Stimulated activated CD4-positive, alpha-beta T cell treated with anti-CD3 and anti-CD28 coated beads, TNF-alpha, amount 100 ng/mL, for 48 hours (primary cell): ENCODE measurements at places on chromosomes 7 and 10.

DNA sequence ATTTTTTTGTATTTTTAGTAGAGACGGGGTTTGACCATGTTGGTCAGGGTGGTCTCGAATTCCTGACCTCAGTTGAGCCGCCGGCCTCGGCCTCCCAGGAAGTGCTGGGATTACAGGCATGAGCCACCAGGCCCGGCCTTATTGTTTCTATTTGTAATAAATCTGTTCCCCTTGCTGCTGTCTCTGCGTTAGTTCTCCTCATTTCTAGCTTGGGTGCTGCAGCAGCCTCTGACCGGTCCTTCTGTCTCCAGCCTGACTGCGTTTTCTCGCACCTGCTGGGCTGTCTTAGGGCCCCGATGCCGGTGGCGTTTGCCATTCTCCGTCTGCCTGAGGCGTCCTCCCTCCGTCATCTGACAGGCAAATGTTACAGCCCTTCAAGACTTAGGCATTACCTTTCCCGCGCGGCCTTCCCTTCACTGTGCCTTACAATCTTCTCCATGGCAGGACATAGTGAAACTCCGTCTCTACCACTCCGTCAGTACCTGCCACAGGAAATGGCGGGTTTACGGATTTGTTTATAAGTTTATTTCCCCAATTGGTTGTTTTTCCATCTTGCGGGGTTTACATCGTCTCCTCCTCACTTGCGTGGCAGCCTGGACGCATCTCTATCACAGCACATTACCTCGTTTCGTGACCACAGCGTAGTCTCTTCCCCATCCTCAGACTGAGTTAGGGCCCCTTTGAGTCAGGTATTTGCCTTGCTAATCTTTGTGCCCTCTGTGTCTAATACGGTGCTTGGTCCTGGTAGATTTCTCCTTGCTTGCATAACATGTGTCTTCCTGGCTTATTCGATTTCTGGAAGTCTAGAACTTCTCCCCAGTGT is 2.3 kb upstream of the GIMAP8 start:
- no peak for DNase-seq

- no peak for DNase-seq
Observed at GRCh38 chr7:20114468-20114867, 102.7 kb downstream of the MACC1 start.

- no peak for DNase-seq
Observed at GRCh38 chr10:32317795-32318357, 29.1 kb downstream of the EPC1 start.

- no peak for DNase-seq
Observed at GRCh38 chr10:103847909-103848468, 7.4 kb downstream of the SH3PXD2A start.

DNA sequence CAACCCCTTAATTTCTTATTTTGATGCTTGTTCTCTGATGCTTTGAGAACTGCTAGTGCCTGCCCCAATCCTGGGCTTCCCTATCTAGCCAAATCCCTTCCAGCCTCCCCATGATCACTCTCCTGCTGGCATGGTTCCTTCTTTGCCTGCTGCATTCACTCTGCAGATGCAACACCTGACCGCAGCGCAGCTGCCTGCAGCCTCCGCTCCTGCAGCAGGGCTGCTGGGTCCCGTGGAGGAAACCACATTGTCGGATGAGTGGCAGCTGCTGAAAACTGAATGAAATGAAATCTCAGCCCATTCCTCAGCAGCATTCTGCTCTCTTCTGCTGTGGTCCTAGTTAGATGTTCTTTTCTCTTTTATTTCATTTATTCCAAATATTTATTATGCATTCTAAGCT is 320.3 kb downstream of the CCDC3 start:
- DNase-seq: no peak

DNA sequence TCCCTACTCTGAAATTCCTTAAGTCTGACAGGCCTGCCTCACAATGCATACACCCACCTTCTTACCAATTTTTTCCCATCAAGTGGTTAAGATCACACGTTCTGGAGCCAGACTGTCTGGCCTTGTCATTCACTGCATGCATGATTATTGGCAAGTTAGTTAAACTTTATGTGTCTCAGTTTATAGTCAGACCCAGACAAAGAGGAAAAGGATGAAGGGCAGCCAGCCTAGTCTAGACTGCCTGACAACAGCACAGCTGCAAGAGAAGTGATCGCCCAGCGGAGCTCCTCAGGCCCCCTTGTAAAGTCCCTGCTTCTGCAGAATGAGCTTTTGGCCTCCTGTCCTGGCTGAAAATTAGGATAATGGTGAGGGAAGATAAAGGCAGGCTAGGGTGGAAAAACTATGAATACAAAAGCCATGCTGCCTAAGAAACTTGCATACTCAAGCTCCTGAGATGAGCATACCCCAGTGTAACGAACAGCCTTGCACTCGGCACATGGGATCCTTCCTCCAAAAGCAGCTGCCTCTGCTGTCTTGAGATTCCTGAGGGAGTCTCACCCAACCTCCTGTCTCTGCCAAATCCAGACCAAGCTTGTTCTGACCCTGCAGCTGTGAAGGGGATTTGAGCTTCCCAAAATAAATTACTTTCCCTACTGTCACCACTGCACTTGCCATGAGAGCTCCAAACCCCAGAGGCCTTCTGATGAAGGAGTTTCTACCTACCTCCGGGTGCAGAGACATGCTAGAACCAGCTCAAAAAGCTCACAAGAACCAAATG is 26.7 kb upstream of the MRLN start:
- no peak for DNase-seq

GRCh38 chr7:127546313-127546712 is 39.1 kb downstream of the GCC1 start:
- no peak for DNase-seq

DNA sequence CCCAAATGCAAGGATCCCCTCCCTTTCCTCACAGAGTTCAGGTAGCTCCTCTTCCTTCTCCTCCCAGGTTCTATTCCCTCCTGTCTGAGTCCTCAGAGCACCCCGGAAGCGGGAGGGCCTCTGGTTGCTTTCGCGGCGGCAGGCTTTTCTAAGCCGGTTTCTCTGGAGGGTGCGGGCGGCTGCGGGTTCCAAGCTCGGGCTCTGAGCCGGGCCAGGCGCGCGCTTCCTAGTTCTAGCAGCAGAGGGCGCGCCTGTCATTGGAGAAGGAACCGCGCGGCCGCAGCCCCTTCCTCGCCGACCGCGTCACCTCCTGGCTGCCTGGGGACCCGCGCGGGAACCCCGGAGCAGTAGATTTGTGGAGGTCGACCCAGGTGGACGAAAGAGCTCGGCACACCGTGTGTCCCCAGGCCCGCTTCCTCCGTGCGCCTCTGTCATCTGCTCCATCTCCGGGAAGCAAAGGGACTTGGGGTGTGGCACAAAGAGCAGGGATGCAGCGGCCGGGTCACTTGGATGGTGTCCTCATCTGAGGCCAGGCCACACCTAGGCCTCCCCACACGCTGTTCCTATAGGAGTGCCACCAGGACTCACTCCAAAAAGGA is 389.0 kb upstream of the PODXL start:
- no peak for DNase-seq

- no peak for DNase-seq
Observed at GRCh38 chr7:98286093-98286539, 4.6 kb downstream of the BRI3 start.

DNA sequence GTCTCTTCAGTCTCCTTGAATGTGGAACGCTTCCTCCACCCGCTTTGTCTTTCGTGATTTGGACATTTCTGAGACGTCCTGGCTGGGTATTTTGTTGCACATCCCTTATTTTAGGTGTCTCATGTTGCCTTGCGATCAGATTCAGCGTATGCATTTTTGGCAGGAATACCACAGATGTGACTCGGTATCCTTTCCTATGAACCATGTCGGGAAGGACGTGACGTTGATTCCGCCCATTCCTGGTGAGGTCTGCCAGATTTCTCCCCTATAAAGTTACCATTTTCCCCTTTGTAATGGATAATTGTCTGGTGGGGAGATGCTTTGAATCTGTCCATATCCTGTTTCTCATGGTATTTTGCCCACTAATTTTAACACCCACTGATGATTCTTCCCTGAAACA is 49.6 kb downstream of the RBM17 start:
- no peak for DNase-seq

GRCh38 chr7:134900166-134900982 is 85.9 kb upstream of the AGBL3 start:
- DNase-seq: no peak

DNA sequence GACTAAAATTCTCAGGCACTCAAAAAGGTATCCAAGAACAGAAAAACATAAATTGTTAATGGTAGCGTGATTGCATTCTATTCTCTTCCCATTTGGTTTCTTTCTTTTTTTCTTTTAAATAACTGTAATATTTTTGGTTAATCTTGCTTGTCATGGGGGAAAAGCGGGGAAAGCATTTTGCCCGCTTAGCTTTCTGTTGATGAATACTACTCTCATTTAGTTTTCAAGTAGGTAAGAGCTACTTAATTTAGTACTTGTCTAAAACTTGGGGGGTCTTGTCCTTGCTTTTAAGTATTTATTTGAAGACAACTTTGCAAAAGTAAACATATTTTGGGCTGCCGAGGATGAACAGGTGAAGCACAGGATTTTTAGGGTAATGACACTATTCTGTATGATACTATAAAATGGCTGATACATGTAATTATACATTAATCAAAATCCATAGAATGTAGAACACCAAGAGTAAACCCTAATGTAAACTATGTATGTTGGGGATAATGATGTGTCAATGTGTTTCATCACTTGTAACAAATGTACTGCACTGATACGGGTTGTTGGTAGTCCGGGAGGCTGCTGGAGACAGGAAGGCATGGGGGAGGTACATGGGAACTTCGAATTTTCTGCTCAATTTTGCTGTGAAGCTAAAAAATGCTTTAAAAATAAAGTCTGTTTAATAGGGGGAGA is 1.7 kb downstream of the TES start:
- no peak for DNase-seq

GRCh38 chr7:22447762-22448161 is 52.2 kb downstream of the STEAP1B start:
- no peak for DNase-seq

GRCh38 chr7:74403521-74404387 is 50.0 kb upstream of the GTF2IRD1 start:
- DNase-seq: no peak

- no peak for DNase-seq
Observed at GRCh38 chr7:90692396-90692795, 96.3 kb downstream of the CDK14 start.

GRCh38 chr10:57222603-57223002 is 861.5 kb upstream of the ZWINT start:
- DNase-seq: no peak

DNA sequence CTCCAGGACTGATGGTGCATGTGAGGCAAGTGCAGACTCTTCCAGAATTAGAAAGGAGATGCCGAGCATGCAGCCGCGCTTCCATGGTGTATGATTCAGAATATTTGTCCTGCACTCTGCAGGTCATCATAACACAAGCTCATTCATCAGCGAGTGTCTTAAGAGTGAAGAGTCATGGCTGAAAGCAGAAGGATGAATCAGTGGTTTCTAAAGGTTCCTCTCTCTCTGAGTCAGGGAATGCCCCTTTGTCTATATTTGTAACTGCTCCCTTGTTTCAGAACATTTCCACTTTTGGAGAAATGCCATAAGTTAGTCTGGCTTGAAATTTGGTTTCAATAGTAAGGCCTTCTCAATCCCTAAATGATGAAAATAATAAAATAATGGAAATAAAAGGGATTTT is 52.3 kb downstream of the HECW1 start:
- no peak for DNase-seq

GRCh38 chr10:10849306-10849705 is 168.4 kb upstream of the CELF2 start:
- no peak for DNase-seq

- DNase-seq: no peak
Observed at GRCh38 chr10:121485436-121486139, 112.7 kb downstream of the FGFR2 start.

- DNase-seq: no peak
Observed at GRCh38 chr10:8531116-8531515, 476.6 kb downstream of the GATA3 start.

DNA sequence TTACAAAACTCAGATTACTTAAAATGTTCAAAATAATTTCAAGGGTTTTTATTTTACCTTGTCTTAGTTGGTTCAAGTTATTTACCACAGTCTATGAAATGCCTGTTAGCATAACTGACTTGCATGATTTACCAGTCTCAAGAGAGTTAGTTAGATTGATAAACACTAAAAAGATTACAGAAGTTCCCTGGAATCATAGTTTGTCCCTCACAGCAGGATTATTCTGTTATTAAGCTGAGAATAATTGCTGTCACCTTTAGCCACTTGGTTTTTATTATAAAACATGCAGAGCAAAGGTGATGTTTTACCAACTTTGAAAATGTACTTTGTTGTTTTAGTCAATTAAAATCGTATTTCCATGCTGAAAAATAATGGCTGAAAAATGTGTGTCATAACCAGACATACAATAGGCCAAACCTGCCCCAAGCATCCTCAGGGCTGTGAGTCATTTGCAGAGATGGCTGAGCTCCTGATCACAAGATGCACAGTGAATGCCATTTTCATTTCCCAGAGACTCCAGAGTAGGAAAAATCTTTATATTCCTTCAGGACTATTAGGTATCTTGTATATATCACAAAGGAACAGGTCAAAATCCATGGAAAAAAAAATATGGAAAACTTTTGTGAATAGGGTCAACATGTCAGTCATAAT is 87.8 kb upstream of the DKK1 start:
- DNase-seq: no peak

- no peak for DNase-seq
Observed at GRCh38 chr10:42970451-42971250, 106.2 kb upstream of the RET start.

DNA sequence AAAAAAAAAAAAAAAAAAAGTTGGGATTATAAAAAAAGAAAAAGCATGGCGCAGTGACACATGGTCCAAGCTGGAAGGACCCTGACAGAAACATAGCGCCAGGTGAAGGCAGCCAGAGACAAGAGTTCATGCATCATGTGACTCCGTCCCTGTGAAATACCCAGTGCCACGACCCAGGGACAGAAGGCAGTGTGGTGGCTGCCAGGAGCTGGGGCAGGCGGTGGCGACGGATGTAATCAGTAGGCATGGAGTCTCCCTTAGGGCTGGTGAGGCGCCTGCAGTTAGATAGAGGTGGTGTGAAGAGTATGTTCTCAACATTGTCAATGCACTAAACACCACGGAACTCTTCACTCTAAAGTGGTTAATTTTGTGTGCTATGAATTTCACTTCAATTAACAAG is 43.9 kb downstream of the STK32C start:
- DNase-seq: no peak

DNA sequence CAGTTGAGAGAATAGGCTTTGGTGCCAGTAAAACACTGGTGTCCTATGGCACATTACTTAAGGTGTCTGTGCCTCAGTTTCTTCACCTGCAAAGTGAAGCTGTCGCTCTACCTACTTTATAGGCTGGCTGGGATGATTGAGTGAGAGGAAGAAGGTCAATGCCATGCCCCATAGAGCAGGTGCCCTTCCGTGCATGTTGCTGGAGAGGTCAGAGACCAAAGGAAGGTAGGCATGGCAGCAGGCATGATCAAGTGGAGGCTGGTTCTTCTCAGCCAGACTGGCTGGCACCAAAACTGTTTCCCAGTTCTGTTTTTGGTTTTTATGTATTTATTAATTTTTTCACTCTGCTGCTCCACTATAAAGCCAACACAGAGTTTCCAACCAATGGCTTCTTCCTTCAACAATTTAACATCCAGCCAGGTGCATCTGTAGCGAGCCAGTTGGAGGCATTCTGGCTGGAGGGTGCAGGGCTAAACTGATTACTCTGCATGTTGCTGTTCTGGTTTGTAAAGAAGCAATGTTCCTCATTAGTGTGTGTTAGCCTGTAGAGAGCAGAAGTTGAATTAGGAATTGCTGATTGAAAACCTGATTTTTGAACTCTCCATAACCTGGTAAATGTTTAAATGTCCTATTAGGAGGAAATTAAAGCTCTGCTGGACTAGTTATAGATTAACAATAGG is 144.3 kb upstream of the TNS3 start:
- no peak for DNase-seq
